AG08395 (cell line): ENCODE measurements at places on chromosomes 3 and 15.

GRCh38 chr3:129013491-129013891 is 12.4 kb downstream of the EFCC1 start:
- DNase-seq: no peak

DNA sequence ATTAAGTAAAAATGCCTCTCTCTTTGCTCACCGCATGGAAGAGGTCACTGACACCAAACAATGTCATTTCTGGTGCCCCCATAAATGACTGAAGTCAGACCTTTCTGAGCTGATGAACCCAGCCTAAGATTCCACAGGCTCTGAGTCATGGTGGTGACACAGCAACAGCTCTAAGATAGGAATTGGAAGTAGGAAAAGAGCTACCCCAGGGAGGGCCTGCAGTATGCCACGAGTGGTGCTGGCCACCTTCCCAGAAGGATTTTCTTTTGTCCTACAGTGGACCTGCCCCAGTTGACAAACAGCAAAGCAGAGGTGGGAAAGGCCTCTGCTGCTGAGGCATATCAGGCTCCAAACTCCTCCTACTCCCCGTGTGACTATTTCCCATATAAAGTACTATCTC is 208.1 kb downstream of the MINAR1 start:
- DNase-seq: peak; percentile 90

- peak; percentile 24 for DNase-seq
Measured at GRCh38 chr3:14175383-14176037, 2.9 kb downstream of the XPC start.

GRCh38 chr15:40879609-40880008 is 5.6 kb upstream of the RHOV start:
- no peak for DNase-seq

DNA sequence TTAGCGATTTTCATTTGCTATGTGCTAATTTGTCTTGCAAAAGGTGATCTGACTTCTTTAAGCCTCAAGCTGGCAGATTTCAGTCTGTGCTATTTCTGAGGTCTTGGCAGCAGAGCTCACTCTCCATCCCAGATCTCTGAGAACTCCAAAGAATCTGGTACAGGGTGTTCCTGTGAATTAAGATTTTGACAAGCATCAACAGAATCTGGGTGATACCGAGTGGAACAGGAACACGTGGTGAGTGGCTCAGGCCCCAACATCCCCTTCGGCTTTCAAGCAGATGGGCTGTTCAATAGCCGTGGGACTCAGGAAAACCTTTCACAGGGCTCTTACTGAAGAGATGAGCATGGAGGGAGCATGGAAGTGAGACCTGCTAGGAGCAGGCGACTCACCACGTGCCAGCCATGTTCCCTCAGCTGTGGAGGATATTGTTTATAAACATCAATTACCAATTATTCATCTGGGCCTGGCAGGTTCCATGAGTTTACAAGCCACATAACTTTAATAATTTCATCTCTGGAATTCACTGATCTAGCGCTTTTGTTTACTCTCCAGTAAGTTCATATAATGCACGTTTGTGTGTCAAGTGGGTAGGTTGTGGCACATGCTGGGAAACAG is 103.4 kb upstream of the SELENOK start:
- no peak for DNase-seq

DNA sequence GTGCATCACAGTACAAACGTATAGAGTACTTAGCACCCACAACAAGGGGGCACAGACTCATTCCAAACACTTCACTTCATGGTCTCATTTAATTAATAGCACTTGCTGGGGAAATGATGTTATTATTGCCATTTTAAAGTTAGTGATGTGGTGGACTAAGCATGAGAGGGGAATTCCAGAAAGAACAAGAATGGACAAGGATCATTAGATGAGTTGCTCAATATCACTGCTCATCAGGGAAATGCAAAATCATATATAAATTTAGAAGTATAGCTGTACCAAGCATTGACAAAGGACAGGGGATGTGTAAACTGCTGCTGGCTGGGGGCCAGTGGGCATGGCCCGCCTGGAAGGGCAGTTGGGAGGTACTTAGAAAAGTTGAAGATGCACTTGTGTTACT is 14.6 kb downstream of the PRR20G start:
- DNase-seq: no peak

DNA sequence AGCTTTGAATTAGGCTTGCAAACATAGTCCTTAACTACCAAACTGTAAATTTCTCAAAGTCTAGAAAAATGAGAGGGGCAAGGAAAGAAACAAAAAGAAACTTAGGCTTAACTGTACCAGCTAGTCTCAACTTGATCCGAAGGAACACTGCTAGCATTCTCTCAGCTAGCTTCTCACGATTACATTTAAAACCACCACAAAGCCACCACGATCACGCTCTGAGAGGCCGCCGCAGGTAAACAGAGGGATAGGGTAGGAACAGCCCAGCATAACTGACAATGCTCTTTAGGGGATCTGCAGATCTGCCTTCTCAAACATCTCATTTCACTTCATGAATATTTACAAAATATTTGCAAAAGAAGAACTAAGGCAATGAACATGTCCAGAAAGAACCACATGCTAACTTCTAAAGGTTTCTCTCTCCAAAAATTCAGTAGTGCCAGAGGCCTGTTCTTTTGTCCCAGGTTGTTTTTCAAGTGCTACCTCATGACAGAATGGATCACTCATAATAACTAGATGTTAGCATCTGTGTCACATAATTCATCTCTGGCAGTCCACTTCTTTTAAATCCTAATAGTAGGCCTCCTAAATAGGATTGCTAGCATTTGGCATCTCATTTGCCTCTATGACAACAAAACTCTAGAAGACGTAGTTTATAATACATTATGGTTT is 18.9 kb downstream of the VGLL4 start:
- DNase-seq: no peak

GRCh38 chr3:52041118-52041731 is 15.1 kb downstream of the DUSP7 start:
- DNase-seq: no peak

DNA sequence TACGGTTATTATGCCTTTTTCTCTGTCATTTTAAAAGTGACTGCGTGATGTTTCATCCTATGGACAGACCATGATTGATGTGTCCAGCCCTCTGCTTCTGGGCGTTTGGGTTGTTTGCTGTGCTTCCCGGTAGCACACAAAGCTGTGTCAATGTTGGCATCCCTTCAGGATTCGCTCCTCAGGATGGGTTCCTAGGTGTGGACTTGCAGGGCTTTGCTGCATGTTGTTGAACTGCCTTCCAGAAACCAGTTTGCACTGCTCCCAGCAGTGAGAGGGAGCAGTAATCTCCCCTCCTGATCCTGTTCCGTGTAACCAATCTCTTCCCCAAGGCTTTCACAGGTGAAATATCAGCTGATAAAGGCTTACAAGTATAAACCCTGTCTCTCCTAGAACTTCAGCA is 787 bp downstream of the TRPM1 start:
- DNase-seq: no peak

DNA sequence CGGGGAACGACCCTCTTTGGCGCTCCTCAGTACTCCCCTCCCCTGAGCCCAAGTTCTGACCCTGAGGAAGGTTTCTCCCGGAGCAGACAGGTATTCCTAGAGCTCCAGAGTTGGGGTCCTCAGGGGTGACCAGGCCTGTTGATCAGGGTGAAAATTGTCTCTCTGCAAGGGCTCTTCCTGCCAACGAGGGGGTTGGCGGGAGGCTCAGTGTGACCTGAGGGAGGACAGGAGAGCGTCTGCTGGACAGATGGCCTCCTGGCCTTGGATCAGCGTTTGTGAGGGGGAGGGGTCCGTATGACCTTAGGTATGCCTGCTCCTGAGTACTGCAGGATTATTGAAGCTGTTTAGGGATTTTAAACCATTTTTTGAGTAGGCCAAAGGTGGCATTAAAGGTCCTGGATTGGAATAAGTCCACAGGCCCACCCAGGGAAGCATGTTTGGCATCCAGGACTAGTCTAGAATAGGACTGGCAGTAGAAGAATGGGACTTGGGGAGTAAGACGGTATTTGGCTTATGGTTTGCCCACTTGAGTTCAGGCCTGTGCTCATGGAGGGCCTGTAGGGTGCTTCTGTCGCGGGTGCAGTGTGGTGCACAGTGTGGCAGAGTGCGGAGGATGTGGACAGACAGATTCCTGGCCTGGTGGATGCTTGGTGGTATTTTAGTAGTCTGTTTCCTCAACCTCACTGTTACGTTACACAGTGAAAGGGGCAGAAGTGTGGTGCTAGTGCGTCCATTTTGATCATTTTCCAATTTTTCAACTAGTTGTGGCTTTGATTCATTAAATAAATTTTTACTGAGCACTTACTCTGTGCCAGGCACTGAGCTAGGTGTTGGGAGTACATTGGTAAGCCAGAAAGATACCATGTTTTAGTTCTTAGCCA is 959 bp downstream of the ZNF592 start:
- no peak for DNase-seq

GRCh38 chr15:65881766-65882434 is 12.6 kb downstream of the RAB11A start:
- no peak for DNase-seq

GRCh38 chr15:90497912-90498311 is 31.8 kb upstream of the CRTC3 start:
- no peak for DNase-seq

DNA sequence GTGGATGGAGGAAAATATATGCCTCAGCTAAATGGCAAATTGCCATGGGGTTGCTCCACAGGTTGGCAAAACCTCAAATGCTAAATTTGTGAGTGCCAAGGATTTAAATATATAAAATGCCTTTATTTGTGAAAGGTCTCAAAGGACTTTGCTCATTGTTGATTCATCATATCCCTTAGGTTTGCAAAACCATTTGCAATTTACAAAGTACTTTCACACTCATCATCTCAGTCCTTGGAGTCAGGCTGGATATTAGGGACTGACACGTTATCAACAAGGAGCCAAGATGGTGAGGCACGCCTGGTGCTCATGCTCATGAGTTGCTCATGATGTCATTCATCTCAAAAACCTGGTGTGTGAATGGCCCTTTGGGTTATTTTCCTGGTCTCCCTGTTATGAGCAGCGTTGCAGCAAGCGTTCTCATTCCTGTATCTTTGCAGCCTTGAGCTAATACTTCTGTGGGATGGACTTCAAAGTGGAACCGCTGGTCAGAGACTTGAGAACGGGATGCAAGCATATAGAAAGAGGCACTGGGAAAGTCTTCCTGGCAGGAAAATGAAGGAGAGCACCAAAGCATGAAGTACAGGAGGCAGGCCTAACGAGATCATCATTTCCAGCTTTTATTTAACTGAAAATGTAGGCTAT is 66.0 kb downstream of the MYO1E start:
- peak; percentile 55 for DNase-seq

DNA sequence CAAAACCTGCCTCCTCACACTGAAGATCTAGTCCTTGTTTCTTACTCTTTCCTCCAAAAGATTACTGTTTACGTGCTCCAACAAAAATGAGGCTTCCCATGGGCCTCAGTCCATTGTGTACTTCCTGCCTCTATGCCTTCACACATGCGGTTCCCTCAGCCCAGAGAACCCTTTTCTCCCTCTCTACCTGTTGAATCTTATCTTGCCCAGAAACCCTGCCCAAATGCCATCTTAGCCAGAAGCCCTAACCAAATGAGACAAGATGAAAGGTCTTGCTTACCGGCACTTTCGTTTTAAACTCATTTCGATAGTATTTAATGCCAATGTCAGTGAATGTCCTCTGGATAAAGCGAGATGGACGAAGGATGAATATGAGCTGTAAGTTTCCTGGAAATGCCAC is 85.5 kb downstream of the B3GNT5 start:
- no peak for DNase-seq

DNA sequence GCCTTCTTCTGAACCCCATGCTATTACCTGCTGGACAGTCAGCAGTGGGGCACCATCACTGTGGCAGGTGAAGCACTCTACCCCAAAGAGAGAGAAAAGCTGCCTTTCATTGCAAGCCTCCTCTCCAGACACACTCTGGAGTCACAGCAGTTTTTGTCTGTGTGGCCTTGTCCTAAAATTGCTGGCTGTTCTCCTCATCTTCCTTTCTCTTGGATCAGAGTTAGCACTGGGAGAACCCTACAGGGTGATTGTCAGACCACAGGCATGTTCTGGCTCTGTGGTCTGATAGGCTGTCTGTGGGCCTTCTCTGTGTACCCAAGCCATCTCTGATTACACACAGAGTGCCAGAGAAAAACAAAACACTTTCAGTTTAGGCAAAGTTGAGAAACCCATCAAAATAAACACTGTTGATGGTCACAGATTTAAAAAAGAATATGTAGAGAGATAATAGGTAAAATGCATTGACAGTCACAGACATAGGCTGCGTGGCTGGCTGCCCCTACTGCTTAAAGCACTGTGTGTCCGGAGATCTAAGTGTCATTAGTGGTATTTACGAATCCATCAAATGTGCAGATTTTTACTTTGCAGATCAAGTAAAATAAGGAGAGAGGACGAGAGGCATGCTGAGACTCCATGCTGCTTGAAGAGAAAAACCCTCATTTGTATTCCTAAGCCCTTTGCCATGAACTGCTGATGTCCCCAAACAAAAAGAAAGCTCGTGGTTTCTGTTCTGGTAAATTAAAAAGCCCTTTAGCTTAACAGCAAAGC is 689.9 kb downstream of the TUSC7 start:
- DNase-seq: peak; percentile 62

GRCh38 chr3:86410587-86410986 is 580.4 kb downstream of the VGLL3 start:
- no peak for DNase-seq

DNA sequence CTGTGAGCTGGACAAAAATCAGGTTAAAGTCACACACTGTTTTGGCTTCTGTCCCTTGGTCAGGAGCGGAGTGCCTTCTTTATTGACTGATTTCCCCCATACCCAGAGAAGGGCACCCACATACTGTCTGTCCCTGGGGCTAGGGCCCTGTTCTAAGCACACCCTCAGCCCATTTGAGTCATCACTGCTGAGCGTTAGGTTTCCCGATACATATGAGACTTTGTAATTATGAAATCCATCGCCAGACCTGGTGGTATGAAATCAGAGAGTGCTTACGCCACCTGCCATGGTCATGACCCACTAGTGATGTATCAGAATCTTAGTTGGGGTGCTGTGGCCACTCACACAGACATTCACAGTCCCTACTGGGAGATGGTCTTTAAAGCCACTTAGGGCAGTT is 96.8 kb downstream of the CHDH start:
- no peak for DNase-seq

DNA sequence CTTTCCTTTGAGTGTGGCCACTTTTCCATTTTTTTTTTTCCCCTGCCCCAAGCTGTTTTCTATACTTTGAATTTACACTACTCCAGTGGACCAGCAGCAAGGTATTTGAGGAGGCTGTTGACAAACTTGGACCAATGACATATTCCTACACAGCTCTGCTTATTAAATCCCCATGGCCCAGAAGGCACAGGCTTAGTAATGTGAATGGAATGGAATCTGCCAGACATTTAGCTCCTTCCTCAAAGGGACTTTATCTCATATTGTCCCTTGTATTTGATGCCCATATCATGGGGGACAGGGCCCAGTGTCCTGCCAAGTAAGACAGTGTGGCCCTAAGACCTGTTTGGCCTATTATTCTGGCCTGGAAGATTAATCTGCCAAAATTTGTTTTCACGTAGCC is 107.5 kb downstream of the CHCHD6 start:
- DNase-seq: peak; percentile 84

GRCh38 chr15:31324806-31325594 is 1.6 kb upstream of the KLF13 start:
- DNase-seq: no peak

GRCh38 chr3:197137751-197138150 is 108.1 kb upstream of the MELTF start:
- no peak for DNase-seq
